DMS53 (cell line): ENCODE measurements at places on chromosomes 4 and X.

GRCh38 chr4:120062663-120063195 is 3.9 kb downstream of the MAD2L1 start:
- DNase-seq: no peak

GRCh38 chrX:153926858-153927671 is 1.0 kb upstream of the ARHGAP4 start:
- DNase-seq: peak; percentile 73

- no peak for DNase-seq
Observed at GRCh38 chr4:10971800-10972401, 287.3 kb upstream of the CLNK start.

DNA sequence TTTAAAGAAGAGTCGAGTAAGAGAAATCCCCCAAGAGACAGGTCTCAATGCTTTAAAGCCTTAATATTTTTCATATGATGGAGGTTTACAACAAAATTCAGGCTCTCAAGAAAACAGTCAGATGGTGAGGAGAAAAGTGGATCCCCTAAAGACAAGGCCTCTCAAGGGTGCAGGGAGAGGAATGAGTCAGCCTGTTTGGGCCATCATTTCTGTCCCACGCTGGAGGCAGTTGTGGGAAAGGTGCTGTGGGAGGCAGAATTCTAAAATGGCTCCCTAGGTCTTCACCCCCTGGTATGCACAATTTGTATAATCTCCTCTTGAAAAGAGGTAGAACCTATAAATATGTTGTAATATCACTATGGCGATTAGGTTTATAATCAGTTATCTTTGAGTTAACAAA is 4.6 kb upstream of the TIFA start:
- no peak for DNase-seq

DNA sequence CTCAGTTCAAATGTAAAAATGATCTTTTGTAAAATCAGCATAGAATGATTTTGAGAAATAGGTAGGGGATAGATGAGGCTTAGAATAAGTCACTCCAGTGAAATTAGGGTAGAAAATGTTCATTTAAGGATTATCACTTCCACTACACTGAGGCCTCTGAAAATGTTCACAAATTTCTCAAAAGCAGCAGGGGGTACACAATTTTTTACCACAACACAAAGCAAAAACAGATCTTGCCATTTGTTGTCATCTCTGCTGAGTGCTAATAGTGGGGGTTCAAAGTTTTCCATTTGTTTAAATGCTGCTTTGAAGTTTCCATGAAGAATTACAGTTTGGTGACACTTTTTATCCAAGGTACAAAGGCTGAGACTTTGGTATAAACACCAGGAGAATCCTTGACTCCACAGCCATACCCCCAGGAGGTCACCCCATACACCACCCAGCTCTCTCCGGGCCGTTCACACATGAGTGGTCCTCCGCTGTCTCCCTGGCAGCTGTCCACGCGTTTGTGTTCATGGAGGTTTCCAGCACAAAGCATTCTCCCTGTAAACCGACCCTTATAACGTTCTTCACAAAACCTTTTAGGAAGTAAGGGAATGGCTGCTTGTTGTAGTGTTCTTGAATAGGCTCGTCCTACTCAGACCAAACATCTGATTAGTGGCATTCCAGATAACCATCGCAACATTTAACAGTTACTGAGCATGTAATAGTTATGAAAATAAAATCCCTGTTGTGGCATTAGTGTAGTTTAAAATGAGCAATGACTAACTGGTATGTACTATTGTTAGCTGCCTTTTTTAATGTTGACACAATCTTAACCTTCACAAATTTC is 71.0 kb downstream of the PRSS12 start:
- DNase-seq: peak; percentile 33

DNA sequence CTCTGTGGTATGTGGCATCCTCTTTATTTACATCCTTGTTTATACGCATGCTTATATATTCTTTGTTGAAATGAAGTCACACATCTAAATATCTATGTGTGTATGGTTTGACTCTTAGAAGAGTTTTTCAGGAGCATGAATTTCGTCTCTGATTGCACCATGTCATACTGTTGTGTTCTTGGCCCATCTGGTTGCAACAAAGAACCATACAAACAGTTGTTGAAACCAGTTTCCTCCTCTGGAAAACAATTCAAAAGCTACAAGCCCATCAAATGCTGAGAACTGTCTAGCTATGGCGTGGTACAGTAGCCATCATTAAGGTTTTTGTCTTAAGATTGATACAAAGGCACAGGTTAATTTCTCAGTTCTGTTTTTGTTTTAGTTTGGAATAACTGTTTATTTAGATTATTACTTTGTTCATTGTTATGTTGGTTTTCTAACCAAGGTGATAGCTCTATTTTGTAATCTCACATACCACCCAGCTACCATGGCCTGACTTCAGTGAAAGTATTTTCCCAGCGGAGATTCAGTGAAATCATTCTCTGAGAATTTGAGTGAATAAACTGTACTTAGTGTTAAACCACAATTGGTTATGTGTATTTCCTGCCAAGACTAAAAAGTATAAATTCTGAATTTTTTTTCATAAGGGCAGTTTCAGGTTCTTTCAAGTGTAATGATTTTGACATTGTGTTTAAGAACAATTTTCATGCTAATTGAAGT is 91.0 kb downstream of the ARHGAP24 start:
- no peak for DNase-seq
